PC-3 (cell line): ENCODE measurements at places on chromosomes 6 and 20.

DNA sequence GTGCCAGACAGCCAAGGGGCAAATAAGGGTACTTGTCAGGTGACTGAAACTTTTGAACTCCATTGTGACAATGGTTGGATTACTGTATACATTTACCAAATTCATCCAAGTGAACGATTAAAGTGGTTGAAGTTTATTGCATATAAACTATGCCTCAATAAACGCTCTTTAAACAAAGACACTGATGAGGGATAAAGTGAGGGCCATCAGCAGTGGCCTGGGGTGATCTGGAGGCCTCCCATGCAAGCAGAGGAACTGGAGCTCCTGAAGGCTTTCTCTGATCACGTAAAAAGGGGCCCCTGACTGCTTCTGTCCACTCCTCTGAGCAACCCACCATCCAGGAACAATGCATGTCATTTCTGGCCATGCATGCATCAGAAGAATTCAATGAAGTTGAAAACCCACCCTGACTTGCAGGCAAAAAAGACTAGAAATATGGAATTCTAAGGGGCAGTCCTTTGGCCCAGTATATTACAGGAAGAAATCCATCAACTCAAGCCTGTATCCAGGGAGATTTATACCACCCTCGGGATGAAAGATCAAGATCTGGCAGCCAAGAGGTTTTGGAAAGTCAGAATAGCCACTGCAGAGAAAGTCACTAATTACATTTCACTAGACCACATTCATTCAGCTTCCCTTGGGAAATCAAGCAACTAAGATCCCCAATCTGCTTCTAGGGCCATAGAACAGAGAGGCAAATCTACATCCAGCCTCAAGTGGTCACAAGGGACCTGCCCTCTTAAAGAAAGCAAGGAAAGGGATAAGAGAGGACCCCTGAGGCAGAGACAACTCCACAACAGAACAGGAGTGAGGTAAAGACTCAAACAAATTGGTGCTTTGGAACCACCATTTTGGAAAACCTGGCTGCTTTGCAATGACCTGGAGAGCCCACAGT is 31.7 kb upstream of the RAB22A start:
- DNase-seq, result no peak

DNA sequence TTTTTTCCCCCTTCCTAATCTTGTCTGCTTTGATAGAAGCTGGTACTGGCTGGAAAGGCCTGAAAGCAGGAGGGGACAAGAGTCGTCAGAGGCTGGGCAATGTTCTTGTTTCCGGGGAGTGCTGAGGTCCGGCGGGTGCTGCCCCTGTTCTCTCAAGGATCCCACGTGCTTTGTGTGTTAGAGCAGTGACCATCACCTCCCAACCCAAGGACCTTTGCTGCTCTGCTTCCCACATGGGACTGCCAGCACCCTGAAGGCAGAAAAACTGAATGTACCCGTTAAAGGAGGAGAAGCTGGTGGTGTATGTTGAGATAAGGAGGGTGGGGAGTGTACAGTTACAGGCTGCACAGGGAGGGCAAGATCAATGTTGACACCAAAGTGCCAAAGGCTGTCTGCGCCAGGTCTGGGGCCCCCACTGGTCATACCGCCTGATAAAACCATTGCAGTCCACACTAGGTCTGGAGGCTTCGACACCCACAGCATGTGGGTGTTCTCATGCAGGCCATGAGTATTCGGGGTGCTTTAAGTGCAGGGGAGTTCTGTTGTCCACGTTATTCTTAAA is 15.0 kb downstream of the C20orf173 start:
- DNase-seq, result no peak

DNA sequence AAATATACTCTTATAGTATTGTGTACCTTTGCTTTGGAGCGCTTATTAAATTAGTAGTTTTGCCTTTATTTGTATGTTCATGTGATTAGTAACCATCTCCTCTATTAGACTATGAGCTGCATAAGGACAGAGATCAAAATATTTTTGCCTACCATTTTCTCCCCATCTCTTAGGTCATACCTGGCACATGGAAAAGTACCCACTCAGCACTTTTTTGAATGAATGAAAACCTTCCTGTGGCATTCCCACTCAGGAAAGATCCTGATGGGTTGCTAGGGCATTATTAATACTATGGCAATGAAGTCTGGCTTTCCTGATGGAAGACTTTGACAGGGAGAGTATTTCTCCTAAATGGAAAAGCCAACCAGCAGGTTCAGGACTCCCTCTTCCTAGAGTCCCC is 20.3 kb upstream of the CHD6 start:
- DNase-seq, result no peak

- DNase-seq, result no peak
Measured at GRCh38 chr6:151701911-151702562, 105.4 kb upstream of the ESR1 start.
